CD4-positive, alpha-beta T cell treated with Interleukin-10 for 1 hour (primary cell): ENCODE measurements at places on chromosomes 2 and 18.

DNA sequence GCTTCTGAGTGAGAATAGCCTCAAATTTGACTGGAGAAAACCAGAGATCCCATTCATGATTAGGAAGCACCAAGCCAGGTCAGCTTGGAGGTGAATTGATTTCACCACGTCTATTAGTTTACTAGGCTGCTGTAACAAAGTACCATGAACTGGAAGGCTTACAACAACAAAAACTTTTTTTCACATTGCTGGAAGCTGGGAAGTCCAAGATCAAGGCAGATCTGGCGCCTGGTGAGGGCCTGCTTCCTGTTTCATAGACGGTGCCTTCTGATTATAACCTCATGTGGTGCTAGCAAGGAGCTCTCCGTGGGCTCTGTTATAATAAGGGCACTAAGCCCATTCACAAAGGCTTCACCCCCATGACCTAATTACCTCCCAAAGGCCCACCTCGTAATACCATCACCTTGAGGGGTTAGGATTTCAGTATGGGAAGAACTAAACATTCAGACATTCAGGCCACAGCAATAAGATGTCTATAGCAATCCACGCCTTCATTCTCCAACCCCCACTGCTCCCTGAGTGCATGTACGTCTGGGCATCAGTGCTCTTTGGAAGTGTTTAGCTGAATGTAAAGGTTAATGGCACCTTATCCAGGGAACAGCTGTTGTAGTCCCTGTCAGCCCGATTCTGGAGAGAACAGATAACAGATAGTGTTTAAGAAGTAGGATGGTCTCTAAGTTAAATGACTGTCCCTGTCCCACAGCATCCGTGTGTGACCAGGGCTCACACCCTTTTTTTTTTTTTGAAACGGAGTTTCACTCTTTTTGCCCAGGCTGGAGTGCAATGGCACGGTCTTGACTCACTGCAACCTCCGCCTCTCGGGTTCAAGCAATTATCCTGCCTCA, 89.2 kb downstream of the SOCS6 start:
- DNase-seq, result no peak

DNA sequence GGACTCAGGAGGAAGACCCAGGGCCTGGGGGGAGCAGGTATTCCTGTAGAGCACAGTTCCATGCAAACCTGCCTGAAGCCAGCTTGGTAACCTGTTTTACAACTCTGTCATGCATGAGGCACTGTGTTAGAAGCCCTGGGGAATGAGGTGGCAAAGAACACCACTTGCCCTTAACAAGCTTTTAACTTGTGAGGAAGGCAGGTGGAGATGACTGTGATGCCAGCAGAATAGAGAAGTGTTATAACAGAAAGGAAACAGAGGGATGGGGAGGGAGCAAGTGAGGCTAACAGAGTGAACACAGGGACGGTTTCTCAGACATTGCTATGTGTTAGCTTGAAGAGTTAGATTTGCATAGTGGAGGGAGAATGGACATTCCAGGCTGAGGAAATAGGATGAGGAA, 11.5 kb upstream of the IL1A start:
- DNase-seq, result no peak

DNA sequence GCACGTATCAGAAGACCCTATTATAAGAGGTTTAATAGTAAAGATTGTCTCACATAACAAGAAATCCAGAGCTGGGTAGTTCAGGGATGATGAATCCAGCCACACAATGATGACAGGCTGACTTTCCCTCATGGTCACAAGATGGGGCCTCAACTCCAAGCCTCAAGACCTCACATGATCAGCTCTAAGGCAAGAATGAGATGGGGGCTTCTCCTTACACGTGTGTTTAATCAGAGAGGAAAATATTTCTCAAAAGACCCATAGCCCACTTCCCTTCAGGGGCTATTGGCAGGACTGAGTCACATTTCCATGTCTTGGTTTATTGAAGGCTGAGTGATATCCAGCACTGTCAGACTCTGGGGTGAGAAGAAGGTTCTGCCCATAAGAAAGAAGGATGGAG, 100.2 kb upstream of the FOSL2 start:
- no peak for DNase-seq

DNA sequence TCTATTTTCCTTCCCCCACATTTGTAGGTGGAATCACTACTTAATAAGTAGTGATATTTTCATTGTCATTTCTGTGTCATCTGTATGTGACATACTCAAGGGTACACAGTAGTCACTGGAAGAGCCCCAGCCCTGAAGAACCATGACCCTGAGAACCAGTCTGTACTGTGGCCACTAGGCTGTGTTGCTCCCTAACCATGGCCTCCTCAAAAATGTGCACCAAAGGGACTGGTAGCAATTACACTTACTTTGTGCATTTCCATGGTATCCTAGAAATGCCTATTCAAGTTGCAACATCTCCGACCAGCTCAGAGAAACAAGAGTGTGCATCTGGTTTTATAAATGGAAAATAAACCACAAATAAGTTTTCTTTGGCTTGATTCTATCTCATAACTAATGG, 155.1 kb downstream of the DOCK10 start:
- DNase-seq, result peak; percentile 11

GRCh38 chr18:45954070-45954934, 12.8 kb downstream of the EPG5 start:
- DNase-seq, result no peak

DNA sequence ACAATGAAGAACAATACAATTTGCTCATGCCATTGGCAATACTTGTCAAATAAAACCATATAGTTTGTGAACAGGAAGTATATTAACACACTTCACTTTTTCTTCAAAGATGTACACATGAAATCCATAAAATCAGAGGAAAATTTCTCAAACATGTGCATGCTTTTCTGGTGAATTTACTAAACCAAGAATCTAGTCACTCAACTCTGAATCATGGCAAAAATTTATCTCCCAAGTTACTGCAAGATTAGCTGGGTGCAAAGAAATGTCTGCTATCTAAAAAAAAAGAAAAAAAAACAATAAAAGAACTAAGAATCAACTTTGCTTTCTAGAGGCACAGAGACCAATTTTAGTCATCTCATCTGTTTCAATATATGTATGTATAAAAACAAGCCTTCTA, 419.2 kb downstream of the NR4A2 start:
- DNase-seq, result no peak

GRCh38 chr2:20514596-20515269, 67.9 kb downstream of the RHOB start:
- DNase-seq, result no peak

DNA sequence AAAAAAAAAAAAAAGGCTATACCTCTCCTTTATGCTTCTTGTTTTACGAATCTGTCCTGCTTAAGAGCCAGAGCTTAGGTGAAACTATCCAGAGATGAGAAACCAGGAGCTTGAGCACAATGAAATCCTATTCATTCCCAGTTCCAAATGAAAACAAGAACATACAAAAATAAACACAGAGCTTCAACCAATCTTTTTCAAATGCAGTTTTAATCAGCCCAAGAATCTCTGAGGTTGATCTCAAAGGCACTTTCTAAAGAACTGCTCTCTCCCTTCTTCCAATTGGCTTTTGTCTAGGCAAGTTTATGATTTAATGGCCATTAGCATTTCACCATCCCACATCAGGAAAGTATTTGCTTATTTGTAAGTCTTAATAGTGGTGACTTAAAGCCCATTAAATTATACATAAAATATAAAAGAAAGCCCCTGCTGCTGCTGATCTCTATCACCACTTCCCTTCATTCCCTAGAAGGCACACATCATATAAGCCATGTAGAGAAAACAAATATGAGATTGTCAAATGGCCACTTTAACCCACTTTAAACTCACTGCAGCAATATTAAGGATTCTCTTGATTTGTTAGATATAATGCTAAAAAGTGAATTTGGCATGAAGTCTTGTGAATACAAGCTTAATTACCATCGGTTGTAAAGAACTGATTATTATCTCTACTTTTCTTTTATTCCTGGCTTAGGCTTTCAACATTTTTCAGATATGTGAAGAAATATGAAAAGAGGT, 29.3 kb upstream of the SCN9A start:
- no peak for DNase-seq

DNA sequence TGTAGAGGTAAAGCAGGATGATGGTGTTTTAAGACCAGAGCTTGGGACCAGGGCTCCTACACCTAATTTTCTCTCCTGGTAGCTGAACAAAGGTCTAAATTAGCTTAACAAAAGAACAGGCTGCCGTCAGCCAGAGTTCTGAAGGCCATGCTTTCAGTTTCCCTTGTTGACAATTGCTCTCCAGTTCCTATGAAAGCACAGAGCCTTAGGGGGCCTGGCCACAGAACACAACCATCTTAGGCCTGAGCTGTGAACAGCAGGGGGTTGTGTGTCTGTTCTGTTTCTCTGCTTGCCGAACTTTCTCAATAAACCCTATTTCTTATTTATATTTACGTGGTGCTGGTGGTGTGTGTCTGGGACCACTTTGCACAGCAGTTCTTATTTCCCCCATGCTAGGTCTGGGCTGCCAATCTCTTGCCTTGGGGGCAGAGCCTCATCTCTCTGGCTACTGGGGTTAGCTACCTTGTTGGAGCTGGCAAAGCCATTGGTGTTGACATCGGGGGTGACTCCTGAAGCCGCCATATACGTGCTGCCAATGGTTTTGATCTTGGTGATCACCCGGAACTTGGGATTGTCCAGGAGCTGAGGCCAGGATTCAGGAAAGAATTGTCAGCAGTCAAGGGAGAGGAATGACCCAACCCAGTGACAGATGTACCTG, 29.0 kb downstream of the CENPO start:
- DNase-seq, result no peak

- DNase-seq, result no peak
Observed at GRCh38 chr2:68250196-68250595, 2.1 kb downstream of the PPP3R1 start.

DNA sequence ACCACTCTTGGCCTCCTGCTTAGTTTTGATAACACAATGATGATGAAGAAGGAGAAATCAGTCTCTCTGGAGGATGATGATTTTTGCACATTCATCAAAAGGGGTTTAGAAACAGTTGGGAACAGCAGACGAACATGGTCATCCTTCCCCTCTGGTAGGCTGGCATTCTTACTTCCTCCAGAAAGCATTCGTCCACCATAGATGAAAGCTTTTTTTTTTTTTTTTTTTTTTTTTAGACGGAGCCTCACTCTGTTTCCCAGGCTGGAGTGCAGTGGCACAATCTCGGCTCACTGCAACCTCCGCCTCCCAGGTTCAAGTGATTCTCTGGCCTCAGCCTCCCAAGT, 43.5 kb upstream of the TTC39C start:
- no peak for DNase-seq

DNA sequence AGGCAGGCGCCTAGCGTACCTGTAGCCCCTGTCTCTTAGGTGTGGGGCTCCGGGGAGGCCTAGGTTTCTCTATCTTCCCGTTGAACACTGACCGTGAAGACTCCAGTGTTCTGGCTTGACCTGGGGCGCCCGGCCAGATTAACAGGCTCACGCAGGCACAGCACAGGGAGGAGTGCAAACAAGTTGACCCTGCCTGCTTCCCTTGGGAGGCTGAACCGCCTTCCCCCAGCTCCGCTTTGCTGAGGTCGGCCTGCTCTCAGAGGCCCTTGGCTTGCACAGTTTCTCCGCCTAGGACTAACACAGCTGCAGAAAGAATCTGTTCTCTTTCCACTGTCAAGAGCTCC, 567 bp downstream of the PCYOX1 start:
- no peak for DNase-seq

DNA sequence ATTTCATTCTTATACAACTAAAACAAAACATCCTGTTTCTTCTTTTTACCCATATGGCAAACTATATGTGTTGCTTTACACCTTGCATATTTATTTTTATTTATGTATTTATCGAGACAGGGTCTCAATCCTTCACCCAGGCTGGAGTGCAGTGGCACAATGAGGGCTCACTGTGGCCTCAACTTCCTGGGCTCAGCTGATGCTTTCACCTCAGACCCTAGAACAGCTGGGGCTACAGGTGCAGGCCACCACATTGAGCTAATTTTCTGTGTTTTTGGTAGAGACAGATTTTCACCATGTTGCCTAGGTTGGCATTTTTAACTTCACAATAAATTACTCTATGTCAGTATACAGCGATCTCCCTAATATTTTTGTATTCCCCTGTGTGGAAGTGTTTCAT, 522.0 kb downstream of the MBD2 start:
- DNase-seq, result no peak

- DNase-seq, result no peak
Observed at GRCh38 chr2:201779901-201780673, 646 bp downstream of the ALS2 start.

DNA sequence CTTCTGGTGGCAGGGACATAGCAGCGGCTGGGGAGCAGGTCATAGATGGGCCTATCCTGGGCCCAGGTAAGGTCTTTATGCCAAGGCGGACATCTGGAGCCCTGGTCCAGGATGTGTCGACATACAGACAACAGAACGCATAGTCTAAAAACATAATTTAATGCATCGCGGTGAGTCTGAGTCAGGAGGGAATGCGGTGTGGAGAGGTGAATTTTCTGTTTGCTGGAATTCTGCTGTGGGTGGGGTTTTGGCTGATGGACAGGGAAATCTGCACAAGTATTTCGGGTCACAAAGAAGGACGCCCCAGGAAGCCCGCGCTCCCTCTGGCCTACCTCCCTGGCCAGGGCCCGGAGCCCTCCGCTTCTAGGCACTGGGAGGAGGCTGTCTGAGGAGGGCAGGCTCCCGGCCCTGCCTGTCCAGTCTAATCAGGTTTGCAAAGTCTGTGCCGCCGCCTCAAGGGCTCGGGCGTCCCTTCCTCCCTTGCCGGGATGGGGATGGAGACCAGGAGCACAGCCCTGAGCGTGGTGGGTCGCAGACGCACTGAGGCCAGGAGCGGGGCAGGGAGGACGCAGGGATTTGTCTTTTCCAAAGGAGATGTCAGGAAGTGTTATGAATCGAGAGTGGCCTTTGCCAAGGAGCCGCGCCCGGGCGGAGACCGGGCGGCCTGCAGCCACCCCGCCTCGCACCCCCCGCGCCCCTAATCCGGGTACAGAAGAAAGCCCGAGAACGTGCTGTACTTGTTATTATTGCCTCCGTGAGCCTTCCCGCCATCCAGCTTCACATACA, 2.3 kb downstream of the C1QL2 start:
- DNase-seq, result no peak

- no peak for DNase-seq
Observed at GRCh38 chr2:42906557-42907411, 114.4 kb upstream of the HAAO start.

- DNase-seq, result no peak
Observed at GRCh38 chr2:58032764-58033080, 13.9 kb upstream of the VRK2 start.

DNA sequence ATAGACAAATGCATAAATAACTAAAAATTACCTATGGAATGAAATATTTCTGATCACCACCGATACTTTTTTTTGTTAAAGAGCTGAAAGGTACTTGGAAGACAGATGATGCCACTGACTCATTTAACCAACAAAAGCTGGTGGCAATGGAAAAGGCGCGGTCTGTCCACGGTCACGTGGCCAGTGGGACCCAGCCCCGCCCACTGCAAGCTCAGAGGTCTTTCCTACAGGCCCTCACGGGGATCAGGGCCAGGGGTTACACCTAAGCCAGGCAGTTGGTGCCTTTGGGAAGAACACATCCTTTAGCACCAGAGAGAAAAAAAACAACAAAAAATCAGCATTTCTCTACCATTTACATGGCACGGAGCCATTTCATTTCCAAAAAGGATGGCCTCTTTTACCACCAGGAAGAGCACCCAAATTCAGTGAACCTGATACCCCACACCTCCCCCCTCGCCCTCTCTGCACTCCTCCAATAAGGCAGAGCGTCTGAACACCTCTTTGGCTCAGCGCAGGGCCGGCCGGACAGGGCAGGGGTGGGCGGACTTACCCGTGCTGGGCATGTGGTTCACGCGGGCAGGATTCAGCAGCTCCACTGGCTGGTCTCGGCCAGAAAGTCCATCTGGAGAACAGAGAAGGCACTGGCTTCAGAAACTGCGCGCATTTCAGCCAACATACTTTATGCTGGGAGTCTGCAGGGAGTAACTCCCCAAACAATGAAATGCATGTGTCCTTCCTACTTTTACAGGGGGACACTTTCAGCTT, 164.6 kb downstream of the HDAC4 start:
- no peak for DNase-seq

- DNase-seq, result no peak
Observed at GRCh38 chr2:42585779-42586178, 17.3 kb downstream of the MTA3 start.
